Uterus (tissue), 4 donors: ENCODE measurements at places on chromosomes 1 and 21. TPM values are rescaled to one million over a fixed set of nuclear protein-coding genes. Genes with fewer than 3 reads are reported as not detected.

DNA sequence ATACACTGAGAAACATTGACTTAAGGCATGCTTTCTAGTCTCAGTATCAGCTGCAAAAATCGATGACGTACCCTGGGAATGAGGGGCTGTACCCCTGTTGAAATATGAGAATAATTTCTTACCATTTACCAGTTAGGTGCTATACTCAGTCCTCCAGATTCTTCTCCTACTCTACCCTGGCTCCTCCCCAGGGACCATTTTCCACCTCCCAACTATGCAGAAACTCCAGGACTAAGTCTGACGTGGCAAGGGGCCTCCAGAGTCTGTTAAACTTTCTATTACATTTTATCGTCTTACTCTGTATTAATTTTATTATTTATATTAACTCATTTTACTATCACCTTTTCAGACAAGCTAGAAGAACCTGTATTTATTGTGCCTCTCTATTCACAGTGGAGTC, 124.3 kb downstream of the CYYR1 start:
- DNase-seq, result no peak

DNA sequence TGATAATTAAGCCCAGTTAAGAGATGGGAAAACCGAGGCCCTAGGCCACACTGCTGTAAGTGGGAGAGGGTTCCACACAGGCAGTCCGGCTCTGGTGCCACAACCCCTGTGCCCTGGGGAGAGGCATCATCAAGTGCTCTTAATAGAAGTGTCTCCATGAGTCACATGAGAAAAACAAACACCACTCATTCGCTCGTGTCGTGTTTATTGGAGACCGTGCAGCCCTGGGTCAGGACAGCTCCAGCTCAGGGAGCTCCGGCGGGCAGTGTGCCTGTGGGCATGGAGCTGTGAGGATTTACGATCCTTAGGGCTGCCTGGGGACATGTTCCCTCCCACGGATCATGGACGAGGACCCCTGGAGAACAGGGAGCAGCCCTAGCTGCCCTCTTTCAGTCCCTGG, 658.5 kb downstream of the AJAP1 start:
- no peak for DNase-seq

DNA sequence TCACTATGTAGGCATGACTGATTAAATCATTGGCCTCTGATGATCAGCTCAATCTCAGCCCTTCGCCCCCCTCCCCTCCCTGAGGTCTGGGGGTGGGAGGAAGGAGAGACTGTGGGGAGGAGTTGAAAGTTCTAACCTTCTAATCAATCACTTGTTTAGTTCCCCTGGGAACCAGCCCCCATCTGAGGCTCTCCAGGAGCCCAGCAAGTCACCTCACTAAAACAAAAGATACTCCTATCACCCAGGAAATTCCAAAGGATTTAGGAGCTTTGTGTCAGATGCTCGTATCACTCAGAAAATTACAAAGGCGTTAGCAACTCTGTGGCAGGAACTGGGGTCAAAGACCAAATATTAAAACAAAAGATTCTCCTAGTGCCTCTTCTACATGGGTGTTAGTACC, 21.6 kb downstream of the SYF2 start:
- no peak for DNase-seq

DNA sequence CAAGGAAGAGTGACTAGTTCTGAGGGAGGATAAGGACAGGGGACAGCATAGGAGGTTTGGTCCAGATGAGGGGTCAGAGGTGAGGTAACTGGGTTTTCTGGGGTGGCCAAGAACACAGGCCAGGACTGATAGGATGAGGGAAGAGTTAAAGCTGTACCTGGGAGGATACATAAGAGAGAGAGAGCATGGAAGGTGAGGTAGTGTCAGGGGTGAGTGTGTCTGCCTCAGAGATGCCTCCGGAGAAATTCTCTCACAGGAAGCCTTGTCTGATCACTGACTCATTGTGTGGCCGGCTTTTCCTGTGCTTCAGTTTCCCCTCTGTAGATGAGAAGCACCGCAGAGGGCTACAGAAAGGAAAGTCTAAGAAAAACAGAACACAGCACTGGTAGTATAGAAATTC, 40.2 kb downstream of the FASLG start:
- no peak for DNase-seq

DNA sequence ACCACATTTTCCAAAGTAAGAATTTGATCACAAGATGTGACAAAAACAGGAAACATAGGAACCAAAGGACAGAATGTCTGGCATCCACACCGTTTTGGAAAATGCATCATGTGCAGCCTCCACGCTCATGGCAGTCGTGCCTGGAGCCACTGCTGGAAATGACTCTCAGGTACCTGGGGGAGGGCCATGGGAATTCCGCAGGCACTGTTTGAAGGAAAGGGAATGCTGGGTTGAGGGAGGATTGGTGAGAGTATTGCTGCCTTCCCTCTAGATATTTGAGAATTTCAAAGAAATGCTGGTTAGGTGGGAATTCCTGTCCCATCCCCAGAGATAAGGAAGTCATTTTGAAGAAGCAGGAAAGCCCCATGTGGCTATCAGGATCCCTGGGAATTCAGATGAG, 10.8 kb downstream of the SLAMF1 start:
- DNase-seq, result no peak

- peak; percentile 44 for DNase-seq
Measured at GRCh38 chr1:12580054-12580887, 37.7 kb downstream of the DHRS3 start.

DNA sequence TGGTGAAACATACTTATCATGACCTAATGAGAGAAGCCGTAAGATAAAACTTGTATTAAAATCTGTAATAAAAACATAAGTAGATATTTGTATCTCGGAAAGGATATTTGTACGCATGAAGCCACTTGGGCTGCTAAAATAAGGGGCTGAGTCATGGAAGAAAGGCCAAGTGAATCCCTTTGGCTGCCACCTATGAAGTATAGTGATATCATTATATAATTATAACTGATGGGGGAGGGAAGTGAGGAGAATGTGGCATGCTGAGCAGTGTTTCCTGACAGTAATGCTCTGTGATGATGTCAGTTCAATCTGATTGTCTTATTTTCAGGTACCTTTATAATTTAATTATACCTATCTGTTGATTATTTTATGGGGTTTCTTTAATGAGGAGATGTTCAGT, 13.6 kb downstream of the RWDD3 start:
- DNase-seq, result no peak

- no peak for DNase-seq
Measured at GRCh38 chr21:25396135-25396711, 211.1 kb downstream of the MRPL39 start.

DNA sequence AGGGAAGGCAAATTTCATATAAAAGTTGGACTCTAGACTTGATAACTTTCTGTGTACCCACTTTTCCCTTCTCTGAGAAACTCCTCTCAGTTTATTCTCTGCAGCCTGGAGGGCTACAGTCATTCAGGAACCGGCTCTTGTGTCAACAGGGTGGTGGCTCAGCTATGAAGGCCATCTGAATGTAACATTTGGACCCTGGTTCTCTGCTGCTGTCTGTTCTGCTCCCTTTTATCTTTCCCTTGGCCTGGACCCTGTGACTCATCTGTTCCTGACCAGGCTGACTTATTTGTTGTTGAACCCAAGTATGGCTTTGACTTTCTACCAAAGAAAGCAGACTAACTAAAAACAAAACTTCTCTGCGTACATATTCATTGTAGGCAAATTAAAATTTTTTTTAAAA, 75.4 kb downstream of the CENPF start:
- no peak for DNase-seq

DNA sequence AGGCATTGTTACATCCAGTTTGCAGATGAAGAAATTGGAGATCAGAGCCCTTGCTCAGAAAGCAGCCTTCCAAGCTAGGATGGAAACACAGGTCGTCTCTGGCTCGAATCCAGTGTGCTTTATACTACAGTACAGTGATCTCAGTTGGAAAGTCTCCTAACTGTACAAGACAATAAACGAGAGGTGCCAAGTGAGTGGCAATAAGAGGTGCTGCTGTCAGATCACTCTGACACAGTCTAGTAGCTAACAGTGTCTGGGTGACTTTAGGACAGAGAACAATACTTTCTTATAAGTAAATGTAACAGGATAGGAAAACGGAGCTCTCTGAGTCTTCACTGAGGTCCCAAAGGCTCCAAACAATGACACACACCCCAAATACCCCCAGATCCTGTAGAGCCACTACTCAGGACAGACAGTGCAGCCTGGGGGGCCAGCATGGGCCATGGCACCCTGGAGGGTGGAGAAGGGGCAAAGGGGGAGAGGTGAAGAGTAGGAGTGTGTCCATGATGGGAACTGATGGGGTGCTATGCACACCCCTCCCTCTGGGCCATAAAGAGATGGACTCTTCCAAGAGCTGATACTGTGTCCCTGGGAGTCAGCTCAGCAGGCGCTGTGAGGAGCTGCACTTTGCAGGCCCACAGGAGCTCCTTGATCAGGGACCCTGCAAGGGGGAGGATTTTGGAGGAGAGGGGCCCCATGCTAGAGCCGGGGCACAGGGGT, 3.3 kb downstream of the SH3BGR start:
- no peak for DNase-seq

DNA sequence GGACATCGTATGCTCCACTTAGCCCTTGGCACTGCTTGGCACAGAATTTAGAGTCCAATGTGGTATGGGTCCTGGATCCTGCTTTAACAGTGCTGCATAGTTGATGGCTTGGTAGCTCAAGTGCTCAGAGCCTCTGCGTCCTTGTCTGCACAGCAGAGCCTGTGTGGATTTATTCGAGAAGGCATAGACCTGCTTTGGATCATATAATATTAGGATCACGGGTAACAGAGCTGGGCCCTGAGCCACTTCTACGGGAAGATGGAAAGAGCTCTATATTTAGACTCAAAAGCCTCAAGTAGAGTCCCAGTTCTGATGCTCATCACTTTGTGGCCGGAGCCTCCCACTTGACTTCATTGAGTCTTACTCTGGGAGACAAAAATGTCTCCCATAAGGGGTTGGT, 164.4 kb upstream of the EDN2 start:
- no peak for DNase-seq

DNA sequence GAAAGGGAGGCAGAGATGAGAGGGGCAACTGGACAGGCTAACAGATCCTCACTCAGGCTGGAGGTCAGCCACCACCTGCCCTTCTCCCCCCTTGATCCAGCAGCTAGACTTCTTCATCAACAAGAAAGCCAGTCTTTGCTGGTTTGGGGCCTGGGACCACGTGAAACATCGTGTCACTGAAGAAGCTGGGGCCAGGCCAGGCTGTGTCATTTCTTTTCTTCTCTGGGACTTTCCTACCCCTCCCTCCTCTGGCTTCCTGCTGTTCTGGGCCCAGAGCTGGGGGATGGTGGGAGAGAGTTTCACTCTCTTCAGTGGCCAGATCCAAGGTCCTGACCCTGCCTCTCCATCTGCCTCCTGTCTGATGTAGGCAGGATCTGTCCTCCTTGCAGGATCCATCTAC, 18.1 kb upstream of the SLC26A9 start:
- no peak for DNase-seq

GRCh38 chr1:31203215-31203614, 36.5 kb downstream of the NKAIN1 start:
- no peak for DNase-seq

DNA sequence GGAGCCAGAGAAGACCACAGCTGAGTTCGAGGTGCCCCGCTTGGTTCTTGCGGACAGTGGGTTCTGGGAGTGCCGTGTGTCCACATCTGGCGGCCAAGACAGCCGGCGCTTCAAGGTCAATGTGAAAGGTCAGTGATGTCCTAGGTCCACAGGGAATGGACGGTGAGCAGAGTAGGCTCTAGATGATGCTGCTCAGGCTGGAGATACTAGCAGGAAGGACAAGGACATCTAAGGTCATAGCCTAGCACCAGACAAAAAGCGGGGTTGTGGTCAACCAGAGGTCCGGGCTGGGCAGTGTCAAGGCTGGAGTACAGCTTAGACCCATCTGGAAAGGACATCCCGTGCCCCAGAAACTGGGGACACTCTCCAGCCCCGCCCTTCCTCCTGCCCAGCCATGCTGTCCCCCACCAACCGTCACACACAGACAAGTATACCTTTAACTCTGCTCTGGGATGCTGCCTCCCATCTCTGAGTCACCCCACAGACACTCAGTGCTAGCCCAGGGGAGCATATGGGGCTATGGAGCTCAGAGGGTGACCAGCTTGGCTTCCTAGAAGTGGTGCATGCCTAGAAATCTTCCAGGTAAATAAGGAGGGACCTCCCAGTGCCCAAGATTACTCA, 8.7 kb downstream of the TIE1 start:
- no peak for DNase-seq

DNA sequence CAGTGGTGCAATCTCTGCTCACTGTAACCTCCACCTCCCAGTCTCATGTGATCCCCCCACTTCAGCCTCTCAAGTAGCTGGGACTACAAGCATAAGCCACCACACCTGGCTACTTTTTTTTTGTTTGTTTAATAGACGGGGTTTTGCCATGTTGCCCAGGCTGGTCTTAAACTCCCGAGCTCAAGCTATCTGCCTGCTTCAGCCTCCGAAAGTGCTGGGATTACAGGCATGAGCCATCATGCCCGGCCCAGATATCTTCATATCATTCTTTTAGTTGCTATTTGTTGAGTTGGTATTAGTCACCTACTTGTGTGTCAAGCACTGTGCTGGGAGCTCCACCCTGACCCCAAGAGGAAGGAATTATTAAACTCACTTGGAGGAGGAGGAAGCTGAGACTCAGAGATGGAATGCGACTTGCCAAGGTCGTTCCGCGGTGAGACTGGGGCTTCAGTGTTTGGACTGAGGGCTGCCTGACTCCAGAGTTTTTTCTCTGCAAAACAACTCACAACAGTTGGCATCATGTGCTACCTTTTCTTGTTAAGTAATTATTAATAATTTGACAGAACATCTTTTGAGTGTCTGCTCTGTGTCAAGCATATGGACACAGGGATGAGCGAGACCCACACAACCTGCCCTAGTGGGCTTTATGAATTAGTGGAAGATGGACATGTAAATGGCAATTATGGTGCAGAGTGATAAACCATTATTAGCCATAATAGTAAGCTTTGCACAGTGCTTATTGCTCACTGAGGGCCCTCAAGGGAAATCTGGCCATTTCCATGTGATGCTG, 132.0 kb downstream of the FOXD2 start:
- DNase-seq, result no peak

GRCh38 chr1:6859415-6860343, 74.4 kb downstream of the CAMTA1 start:
- DNase-seq, result no peak

Gene CRYBG2
- 3.0 TPM for total RNA-seq

Gene C4BPA
- total RNA-seq, result not detected

Gene ATF3
- 42.6 TPM for total RNA-seq

Gene OR2T35
- total RNA-seq, result not detected

Gene MMP23B
- 97.3 TPM for total RNA-seq

Gene C1orf94
- total RNA-seq, result not detected
